Bronchial epithelial cell (primary cell): ENCODE measurements at places on chromosomes 3 and 15.

GRCh38 chr3:42667096-42667522 is 13.6 kb downstream of the ZBTB47 start:
- no peak for DNase-seq

- peak; percentile 37 for DNase-seq
Observed at GRCh38 chr3:169389211-169389924, 274.1 kb downstream of the MECOM start.

DNA sequence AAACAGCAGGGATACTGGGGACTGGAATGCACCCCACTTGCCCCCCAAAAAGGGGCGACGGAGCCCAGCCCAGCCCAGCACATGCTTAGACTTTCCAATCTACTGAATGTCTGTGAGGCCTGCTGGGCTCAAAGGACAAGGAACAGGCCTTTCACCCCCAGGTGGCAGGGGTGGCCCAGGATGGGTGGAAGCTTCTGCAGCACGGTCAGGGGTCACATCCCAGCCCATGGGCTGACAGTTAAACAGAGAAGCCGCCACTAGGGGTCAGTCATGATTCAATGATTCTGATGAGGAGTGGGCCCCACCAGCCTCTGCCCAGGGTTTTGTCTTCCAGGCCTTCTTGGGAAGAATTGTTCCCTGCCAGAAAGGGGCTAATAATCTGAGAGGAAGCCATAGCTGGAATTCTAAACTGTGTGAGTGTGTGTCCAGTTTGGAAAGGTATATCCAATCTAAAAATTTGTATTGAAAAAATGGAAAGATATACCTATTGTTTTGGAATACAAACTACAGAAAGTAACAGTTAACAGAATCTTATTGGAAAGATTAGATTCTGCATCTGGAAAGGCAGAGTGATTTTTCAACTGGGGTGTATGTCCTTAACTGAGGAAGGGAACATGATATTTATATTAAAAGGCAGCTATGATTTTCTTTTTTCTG is 2.2 kb downstream of the CHRNB4 start:
- DNase-seq: peak; percentile 29

DNA sequence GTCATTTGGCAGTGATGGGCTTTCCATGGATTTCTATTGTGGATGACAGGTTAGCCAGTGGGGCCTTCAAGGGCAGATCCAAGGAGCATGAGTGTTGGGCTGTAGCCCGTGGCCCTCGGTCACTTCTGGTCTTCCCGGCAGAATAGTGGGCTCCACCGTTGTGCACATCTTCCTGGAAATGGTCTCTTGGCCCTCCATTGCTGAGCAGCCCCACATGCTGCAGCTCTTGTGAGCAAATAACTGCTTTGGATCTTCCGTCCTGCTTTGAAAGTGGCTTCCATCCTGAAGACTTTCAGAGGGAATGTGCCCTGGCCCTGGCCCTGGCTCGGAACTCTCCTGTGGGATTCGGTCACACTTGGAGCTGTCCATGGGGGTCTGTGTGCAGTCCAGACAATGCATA is 102.8 kb downstream of the SNRPN start:
- no peak for DNase-seq

DNA sequence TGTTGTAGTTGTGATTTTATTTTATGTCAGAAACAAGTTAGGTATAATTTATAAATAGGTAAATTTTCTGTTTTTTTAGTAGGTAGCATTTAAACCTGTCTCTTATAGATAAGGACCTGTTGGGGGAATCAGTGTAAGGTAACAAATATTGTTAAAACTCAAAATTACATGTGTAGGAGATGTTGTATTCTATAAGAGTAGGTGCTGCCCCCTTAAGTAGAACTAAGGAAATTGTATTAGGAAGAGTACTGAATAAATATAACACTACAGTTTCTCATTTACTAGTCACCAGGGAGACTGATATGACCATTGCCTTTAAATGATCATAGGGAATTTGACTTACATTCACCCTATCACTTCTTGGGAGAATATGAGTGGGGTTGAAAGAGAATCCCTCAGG is 31.2 kb downstream of the SLC25A36 start:
- peak; percentile 27 for DNase-seq

DNA sequence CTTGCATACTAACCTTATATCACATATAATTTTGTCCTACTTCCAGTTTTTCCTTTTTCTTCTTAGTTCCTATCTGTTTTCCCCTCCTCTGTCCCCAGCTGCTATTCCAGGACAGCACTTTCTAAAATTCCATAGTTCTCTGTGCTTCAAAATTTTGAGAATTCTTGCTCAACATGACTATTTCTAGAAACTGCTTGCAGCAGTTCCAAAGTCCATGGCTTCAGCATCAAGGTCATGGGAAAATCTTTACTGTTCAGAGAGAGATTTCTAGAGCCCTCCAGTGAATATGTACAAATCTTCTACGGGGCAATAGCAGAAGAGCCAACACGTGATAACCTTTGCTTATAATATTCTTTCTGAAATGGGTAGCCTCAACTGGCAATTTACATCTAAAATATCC is 76.1 kb upstream of the PHLDB2 start:
- DNase-seq: no peak

DNA sequence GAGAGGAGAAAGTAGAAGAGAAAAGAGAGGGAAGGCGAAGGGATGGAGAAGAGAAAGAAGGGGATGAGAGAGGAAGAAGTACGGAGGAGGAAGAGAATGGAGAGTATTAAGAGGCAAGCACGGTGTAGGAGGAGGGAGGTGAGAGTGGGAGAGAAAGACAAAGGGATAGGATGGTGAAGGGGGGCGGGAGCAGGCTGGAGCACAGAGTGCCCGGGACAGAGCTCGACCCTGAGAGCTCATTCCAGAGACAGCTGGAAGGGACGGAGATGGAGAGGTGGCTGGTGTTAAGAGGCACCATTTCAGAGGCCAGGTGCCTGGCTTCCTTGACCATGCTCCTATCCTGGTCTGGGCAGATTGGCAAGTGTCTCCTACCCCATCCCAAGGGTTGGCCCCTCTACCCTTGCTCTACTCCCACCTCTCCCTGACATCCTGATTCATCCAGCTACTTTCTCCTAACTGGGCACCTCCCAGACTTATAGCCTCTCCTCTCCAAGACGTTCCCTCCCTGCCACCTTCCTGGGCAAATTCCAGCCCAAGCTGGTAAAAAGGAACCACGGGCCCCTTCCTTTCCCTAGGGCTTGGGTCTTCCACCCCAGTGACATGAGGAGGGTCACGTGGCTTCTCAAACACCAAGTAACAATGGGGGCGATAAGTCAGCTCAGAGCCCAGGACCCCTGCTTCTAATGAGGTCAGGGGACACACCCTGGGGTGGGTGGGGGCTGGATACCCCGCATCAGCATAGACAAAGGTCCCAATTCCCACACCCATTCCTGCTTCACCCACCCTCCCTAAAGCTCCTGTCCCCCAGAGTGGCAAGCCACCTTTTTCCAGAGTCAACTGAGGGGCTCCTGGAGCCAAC is 1.1 kb downstream of the CLCN2 start:
- no peak for DNase-seq

- DNase-seq: no peak
Observed at GRCh38 chr15:24940236-24940635, 14.6 kb upstream of the SNRPN start.

GRCh38 chr3:26715431-26715830 is 92.9 kb downstream of the LRRC3B start:
- DNase-seq: no peak

GRCh38 chr3:120756061-120756460 is 13.5 kb downstream of the GTF2E1 start:
- DNase-seq: no peak
